ENCODE measurements at places on chromosomes 6 and 20.

DNA sequence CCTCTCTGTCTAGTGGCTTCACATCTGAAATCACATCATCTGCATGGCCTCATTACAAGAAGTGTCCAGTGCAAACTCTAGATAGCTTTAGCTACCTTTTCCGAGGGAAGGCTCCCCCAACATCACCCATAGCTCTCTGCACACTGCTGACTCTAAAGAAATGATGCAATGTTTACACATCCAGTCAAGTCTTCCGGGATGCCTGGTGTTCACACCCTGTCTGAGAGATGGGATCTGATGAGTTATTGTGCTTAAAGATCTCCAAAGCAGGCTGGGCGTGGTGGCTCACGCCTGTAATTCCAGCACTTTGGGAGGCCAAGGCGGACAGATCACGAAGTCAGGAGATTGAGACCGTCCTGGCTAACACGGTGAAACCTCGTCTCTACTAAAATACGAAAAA lies 404.6 kb upstream of the IRAK1BP1 start:
- DNase-seq = no peak

GRCh38 chr6:89269981-89270380 lies 45.1 kb downstream of the GABRR2 start:
- no peak for DNase-seq

DNA sequence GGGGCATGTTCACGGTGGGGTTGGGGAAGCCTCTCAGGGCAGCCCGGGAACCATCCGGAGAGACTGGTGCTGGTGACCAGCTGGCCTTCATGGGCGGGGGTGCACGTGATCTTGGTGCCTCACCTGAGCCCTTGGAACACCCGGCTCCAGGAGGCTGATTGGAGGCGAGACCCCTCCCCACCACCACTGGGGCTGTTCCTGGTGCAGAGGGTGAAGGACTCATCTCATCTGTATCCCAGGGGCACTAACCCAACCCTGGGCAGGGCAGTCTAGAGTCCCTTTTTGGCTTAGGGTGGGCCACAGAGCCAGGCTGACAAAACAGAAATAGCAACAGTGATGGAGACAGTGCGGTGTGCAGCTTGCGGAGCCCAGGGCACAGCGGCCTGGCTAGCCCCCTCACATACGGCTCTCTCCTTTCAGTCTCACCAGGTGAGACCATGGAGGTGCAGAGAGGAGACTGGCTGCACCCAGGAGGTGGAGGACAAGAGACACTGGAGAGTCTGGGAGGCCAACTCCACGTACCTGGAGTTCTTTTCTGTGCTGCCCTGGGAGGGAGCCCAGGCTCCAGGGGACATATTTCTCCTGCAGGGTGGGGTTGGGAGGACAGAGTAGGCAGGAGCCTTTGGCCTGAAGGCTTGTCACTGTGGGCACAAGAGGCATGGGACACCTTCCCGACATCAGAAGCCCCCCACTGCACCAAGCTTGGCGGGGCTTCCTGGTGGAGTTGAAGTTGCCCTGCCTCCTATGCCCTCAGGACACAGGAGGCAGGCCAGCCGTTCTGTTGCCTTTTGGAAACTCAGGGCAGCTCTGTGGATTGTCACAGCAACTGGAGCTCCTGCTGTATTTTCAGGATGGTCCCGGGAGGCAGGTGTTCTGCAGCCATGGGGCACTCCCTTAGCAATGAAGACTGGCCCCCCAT lies 106.0 kb downstream of the SYCP2 start:
- DNase-seq = no peak

- no peak for DNase-seq
Measured at GRCh38 chr6:39204646-39205244, 24.5 kb downstream of the KCNK5 start.

DNA sequence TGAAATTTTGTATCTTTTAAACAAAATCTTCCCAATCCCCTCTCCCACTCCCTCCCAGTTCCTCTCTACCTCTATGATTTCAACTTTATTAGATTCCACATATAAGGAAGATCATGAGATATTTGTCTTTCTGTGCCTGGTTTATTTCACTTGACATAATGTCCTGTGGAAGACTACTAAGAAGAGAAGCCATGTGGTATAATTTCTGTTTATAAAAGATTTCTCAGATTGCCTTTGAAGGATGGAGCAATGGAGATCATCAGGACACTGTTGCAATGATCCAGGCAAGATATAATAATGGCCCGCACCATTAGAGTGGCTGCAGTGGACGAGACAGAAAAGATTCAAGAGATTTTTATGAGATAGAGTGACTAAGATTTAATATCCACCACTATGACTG lies 13.1 kb downstream of the NRSN1 start:
- DNase-seq = no peak

- no peak for DNase-seq
Measured at GRCh38 chr6:126027601-126028000, 41.3 kb downstream of the TRMT11 start.

DNA sequence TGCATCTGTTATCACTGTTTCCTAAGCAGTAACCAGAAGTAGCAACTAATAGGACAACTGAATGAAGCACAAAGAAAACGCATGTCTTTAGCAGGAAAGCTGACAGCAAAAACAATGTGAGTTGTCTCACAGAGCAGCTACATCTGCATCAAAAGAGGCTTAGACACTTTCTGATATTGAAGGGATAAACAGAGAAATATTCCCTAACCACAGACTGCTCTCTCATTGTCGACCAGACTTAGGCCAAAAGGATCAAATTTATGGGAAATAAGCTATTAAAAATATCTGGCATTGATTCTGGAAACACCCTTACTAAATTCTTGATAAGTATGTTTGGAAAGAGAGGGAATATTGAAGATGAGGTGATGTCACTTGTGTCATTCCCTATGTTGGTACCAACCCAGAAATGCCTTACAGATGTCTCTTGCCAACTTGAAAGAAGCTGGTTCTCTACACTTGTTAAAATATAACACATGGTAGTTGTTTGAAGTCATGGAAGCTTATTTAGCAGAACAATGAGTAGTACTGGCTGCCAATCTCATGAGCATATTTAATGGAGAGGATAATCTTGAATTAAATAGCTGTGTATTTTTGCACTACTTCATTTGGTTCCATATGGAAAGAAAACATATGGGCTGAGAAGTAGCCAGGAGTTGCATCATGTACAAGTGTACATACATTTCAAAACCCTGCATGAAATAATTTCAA lies 929.3 kb upstream of the MAN1A1 start:
- no peak for DNase-seq

Measured in T-cell (primary cell).